ENCODE measurements at places on chromosomes 16 and 17.
A peak's percentile ranks its signal among the peaks of the same experiment; 100 is the strongest.

GRCh38 chr16:9113707-9114106 lies 22.3 kb downstream of the HAPSTR1 start:
- DNase-seq: no peak

DNA sequence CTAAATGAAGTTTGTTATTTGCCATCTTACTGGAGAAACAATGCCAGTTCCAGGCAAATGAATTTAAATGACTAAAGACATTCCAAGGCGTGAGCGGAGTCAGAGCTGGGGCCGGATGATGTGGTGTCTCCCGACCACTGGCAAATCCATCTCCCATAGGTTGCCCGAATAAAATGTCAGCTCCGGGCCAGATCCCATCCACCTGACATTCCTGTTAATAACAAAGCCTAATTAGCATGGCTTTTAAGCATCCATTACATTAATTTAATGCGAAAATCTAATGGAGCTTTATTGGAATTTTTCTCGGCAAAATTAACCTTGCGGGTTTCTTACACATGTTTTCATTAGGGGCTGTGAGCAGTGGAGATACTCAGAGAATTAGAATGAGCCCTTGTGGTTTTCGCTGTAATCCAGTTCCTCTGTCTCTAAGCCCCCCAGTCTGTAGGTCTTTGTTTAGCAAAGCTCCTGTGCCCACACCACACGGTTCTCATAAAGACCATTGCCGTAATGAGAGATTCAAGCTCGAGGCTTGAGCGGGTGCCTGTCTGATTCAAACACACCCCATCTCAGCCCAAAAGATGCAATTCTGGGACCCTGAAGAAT lies 123.3 kb downstream of the CCT6B start:
- DNase-seq: no peak

DNA sequence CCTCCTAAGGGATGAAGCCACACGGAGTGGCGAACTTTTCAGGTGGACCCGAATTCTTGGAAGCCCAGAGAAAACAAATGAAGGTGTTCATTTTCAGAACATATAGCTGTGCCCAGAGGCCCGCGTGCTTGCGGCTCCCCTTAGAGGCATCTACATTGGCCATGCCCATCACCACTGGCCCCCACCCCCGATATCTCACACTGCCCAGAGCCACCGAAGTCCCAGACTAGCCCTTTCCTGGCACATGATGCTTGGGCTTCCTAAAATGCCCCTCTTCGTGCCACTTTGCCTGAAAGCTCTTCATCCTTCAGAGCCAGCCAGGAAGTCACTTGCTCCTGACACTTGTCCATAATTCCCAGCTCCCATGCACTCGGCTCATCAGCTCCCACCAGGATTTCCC lies 2.1 kb upstream of the HEXIM1 start:
- DNase-seq: no peak

GRCh38 chr16:81066681-81067080 lies 10.4 kb downstream of the C16orf46 start:
- no peak for DNase-seq

DNA sequence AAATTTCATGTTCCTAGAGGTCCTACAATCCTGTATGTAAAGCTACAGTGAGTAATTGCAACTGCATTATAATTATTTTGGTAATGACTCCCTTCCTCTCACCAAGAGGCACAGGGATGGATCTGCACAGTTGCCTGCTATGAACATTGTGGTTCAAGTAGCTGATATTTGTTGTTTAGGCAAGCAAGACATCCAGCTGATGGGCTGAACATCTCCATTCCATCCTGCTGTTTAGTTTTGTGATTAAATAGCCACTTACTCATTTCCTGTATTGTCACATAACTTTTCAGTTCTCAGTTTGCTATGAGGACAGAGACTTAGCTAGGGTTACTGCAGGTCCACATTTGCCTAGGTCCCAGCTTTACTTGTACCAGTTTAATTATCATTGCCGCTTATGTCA lies 181.2 kb upstream of the TBX2 start:
- DNase-seq: no peak

GRCh38 chr17:65561452-65562205 lies at the start of gene AXIN2:
AXIN2 (minus strand) TSS chr17:65561648; CDS start chr17:65558620, 3,028 bp downstream.
- DNase-seq: peak; percentile 96

DNA sequence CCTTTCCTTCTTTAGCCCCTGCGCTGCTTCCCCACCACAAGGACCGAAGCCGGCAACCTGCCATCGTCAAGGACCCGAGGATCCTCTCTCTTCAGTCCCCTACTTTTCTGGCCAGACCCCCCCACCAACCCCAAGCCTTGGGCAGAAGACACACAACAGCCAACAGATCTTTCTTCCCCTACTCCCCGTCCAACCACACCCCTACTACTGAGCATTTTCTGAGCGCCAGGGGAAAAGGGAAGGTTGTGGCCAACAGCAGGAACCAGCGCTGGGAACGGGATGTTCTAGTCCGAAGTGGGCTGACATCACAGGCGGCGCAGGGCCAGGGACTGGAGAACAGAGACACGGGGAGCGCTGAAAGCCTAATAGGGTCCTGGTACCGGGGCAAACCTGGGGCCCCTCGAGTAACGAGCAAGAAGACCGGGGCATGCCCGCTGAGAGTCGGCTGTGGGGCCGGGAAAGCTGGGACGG lies 528 bp downstream of the PER1 start:
- no peak for DNase-seq

GRCh38 chr17:42050393-42051012 lies at the start of gene C17orf113:
C17orf113 (minus strand) TSS chr17:42050601; CDS start chr17:42043376, 7,225 bp downstream.
- peak; percentile 89 for DNase-seq

DNA sequence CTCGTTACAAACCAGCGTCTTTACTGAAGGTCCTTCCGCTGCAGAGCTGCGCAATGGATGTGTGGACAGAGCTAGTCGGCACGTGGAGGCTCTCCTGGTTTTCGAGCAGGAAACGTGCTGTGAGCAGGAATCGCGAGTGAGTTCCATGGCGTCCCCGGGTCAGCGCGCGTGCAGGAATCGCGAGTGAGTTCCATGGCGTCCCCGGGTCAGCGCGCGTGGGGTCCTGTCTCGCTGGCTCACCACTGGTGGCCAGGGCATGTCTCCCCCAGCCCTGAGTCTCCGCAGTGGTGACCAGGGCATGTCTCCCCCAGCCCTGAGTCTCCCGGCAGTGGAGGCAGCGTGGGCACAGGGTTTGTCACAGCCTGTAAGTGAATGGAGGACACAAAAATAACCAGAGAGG lies 62.7 kb downstream of the KLHDC4 start:
- DNase-seq: no peak

DNA sequence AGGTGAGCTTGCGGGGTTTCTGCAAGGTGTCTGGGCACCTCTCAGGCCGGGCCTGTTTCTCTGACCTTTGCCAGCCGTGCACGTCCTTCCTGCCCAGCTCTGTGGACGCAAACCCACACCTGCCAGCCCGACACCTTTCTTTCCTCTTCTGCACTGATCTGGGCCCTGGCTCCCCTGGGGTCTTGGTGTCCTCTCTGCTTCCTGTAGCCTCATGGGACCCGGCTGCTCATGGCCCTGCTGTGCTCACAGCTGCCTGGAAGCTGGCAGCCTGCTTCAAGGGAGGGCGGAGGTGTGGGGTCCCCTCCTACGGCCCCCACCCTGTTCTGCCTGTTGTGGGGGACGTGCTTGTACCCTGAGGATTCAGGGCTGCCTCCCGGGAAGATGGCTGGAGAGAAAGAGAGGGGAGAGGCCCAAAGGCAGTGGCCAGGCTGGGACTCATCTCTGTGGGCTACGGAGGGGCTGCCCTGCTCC lies 342.4 kb downstream of the SEC14L1 start:
- no peak for DNase-seq

- DNase-seq: no peak
Measured at GRCh38 chr17:47240806-47241205, 12.8 kb upstream of the ITGB3 start.

GRCh38 chr17:33241390-33241789 lies 51.7 kb downstream of the ASIC2 start:
- DNase-seq: no peak

- no peak for DNase-seq
Measured at GRCh38 chr17:7186241-7186640, 7.1 kb upstream of the ASGR1 start.

GRCh38 chr16:17930280-17930679 lies 406.3 kb downstream of the NPIPA8 start:
- DNase-seq: no peak

DNA sequence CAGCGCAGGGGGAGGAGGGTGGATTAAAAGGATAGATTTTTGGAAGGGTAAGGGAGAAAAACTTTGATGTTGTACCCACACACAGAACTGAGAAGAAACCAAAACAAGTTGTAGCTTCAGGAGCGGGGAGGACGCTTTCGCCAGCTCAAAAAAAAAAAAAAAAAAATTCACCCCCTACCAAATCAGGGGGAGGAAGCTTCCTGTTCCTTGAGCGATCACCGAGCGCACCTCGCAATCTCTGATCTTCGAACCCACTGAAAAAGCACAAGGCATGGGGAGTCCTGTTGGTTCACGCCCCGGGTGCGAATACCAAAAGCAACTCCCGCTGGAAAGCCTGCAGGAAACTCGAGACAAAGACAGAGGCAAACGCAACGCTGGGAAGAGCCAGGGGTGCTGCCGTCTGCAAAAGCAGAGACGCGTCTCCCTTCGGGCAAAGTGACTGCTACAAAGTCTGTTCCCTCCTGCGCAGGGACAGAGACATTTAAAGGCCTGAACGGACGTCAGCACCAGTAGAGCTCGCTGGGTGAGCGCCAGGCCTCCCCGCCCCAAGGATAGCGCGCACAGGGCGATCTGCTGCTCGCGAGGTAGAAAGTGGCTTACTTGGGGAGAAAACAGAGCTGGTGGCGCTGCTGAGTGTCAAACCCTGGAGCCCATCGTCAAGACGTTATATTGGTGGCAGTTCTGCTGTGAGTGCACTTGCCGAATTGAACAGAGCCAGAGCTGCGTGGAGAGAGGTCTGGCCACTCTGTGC lies 190.4 kb downstream of the USP22 start:
- DNase-seq: no peak

DNA sequence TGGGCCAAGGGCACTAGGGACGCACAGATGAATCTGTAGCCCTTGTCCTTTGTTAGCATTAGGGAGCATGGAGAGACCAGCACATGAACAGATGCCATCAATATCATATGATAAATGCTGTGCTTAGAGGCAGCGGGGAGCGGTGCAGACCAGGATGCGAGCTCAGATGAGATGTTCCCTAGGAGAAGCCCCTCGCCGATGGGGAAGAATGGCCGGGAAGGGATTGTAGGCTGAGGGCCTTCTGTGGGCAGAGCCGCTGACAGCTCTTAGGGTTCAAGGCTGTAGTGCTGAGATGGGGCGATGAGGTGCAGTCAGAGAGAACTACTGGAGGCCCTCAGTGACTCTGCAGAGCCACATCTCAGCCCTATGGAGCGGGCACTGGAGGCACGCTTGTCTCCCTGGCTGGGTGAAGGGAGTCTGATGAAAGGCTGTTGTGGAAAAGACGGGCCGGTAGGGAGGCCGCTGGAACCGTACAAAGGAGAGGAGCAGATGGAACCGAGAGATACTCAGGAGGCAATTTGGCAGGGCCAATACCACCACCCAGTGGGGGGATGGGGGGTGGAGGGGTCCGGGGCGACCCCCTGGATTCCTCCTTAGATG lies 66.3 kb upstream of the ENDOV start:
- no peak for DNase-seq

GRCh38 chr16:76963614-76964315 lies 227.2 kb upstream of the MON1B start:
- DNase-seq: no peak

DNA sequence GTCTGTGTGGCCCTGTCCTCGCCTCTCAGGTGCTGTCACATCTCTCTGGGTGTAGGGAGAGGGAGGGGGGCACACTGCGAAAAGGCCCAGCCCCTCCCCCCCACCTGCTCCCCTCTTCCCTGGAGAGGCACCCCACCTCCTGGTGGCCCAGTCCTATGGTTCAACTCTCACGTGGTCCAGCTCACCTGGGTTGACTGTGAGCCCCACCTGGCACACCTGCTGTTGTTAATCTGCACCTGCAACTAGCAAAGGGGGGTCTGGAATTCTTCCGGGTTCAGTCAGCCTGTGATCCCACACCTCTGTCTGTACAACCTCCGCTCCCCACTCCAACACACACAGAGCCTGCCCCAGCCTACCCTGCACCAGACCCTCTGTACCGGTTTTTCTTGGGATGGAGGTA lies 2.0 kb upstream of the SYNGR2 start:
- DNase-seq: no peak

- peak; percentile 87 for DNase-seq
Measured at GRCh38 chr17:49968405-49969133, 421 bp upstream of the DLX4 start.

DNA sequence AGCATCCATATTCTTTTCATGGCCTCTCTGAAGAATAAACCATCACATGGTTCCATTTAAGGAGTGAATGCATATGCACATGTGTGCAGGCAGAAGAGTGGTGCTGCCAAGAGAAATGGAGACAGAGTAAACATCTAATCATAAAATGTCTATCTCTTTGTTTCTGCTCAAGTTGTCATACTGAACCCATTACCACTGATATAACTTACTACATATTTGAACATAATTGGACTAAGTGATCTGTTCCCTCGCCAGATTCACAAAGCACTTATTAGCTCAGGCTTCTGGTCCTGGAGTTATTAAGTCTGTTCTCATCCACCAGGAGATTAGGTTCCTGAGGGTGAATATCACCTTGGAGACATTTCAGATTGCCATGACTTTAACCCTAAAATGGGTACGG lies 72.3 kb upstream of the XYLT1 start:
- DNase-seq: no peak

GRCh38 chr16:27429981-27430441 lies 28.0 kb downstream of the IL21R start:
- DNase-seq: no peak

DNA sequence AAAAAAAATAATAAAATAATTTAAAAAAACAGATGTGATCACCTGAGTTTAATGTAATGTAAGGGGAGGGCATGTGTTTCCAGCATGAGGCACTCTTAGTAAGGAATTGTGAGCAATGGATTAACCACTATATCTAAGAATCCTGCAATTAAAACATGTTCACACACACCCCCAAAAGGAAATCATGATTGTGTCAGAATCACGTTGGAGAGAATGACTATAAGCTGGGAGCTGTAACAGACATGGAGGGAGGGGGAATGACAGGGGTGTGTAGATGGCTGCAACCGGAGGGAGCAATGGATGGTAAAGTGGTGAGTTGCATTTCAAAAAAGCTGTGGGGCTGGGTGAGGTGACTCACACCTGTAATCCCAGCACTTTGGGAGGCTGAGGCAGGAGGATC lies 13.6 kb upstream of the CCL22 start:
- DNase-seq: no peak

DNA sequence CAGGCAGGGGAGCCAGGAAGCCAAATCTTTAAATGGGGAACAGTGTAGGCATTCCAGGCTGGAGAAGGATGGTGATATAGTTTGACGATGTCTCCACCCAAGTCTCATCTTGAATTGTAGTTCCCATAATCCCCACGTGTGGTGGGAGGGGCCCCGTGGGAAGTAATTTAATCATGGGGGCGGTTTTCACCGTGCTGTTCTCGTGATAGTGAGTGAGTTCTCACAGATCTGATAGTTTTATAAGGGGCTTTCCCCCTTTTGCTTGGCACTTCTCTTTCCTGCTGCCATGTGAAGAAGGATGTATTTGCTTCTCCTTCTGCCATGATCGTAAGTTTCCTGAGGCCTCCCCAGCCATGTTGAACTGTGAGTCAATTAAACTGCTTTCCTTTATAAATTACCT lies 28.8 kb downstream of the GINS3 start:
- no peak for DNase-seq

All from GM13977 (cell line).